Activated naive CD8-positive, alpha-beta T cell treated with anti-CD3 and anti-CD28 coated beads, Interleukin-2, amount 50 U/mL, for 24 hours (primary cell): ENCODE measurements at places on chromosomes 2 and 18.

DNA sequence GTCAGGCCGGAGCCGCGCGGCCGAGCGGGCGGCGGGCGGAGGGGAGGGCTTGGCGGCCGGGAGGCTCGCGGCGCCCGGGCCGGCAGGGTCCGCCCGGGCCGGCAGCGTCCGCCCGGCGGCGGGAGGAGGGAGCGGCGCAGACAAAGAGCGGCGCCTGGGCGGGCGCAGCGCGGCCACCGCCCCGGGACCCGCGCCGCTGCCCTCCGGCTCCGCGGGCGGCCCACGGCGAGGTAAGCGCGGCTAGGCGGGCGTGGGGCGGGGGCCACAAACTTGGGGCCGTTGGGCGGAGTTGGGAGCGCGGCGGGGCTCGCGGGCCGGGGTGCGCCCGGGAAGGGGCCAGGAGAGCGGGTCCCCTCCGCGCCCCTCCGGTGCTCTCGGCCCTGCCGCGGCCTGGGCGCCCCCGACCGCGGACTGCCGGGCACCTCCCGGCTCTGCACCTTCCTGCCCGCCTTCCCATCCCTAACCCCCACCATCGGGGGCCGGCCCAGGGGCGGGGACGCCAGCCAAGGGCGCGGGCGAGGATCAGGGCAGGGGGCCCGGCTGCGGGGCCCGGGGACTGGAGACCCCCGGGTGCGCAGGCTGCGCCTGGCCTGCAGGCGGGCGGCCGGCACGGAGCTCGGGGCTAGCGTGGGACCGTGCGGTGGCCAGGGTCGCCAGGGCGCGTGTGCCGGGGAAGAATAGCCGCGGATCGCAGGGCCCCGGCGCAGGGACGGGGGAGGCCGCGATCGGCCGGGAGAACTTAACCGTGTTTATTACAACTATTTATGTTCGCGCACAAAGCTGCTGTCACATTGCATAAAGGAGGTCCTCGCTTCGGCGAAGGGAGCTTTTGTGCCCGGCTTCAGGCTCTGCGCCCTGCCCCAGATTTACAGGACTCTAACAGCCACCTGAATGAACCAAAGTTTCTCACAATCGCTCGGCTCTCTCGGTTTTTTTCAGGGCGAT, at the start of gene NCK2:
NCK2 (plus strand) TSS at position 4 of the 945 bp plus-strand sequence. CDS start 110,152 bp downstream, outside the sequence.
- DNase-seq: no peak

DNA sequence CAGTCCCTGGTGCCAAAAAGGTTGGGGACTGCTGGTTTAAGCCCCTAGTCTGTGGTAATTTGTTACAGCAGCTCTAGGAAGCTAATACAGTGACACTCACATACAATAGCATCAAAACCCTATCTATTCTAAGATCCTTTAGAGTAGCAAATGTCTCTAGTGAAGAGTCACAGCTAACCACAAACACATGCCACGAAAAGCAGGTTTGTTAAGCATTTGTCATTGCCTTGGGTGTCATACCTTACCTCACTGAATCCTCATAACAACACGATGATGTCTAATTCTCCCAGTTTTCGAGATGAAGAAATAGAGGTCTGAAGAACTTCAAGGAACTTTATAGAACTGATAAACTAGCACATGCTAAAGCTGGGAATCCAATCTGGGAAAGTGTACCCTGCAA, 29.6 kb upstream of the RNF152 start:
- no peak for DNase-seq

- DNase-seq: no peak
Observed at GRCh38 chr2:240399419-240400324, 35.8 kb upstream of the GPC1 start.

GRCh38 chr18:75110846-75111415, 98.0 kb downstream of the PTGR3 start:
- no peak for DNase-seq

- DNase-seq: no peak
Observed at GRCh38 chr2:208643145-208643544, 236.6 kb downstream of the PTH2R start.

GRCh38 chr2:217622205-217623060, 380.4 kb downstream of the TNS1 start:
- no peak for DNase-seq

DNA sequence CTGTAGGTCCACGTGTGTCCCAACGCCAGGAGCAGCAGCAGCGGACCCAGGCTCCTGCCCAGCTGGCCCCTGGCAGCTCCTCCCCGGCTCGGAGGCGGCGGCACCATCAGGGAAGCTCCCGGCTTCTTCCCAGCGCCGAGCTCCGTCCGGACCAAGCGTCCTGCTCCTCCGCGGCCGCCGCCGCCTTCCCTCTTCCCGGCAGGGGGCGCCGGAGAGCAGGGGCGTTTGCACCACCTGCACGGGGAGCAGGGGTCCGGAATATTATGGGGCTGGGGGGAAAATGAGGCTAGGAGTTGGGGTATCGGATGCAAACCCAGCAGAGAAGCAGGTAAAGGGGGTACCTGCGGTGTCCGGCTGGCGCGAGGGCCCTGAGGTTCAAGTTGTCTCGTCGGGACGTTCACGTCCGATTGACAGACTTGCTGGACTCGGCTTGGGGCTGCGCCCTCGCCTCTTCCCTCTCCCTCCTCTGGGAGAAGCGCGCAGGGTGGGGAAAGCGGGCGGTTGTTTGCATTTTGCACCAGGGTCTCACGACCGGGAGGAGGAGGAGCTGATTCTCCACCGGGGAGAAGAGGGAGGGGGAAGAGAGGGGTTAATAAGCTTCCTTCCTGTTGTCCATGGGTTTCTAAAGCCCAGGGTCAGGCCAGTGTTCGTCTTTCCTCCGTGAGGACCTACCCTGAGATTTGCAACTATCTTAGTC, at the start of gene CCBE1:
CCBE1 (minus strand) TSS at position 188 of the 697 bp plus-strand sequence.
- peak; percentile 69 for DNase-seq

DNA sequence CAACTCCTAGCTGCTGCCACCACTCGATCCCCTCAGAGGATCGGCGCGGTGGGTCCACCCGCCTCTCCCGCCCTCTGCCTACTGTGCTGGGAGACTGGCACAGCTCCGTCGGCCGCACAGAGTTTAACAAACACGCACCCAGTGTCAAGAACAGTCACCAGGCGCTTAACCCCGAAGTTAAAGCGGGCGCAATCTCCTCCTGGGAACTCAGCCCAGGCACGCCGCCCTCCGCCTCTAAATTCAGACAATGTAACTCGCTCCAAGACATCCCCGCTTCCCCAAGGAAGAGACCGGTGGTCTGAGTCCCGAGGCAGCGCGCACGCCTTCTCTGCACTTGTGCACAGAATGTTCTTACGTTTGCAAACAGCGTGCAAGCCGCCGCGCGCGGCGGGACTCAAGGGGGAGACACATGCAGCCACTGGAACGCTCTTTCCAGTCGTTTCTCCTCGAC, 533 bp downstream of the CXCR4 start:
- peak; percentile 62 for DNase-seq

- DNase-seq: no peak
Observed at GRCh38 chr2:134782792-134783191, 55.6 kb upstream of the ACMSD start.

- DNase-seq: peak; percentile 74
Observed at GRCh38 chr2:136116151-136116812, 1.7 kb downstream of the CXCR4 start.

DNA sequence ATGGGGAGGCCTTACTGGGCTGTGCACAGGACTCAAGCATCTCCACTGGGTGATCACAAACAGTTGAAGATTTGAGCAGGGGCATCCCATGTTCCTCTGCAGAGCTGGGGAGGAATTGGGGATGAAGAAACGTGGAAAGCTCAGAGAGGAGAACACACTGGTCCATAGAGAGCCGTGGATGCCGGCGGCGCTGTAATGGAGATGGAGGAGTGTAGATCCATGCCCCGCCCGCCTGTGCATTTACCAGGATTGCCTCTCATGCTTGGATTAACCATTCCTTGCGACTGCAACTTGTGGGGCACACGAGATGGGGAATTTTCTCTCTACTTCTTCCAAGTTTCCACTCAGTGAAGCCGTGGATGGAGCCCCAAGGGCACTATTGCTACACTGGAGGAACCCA, 115.9 kb downstream of the NCK2 start:
- DNase-seq: no peak

- no peak for DNase-seq
Observed at GRCh38 chr2:99336804-99337112, 431 bp upstream of the EIF5B start.

- DNase-seq: no peak
Observed at GRCh38 chr2:222797871-222798270, 63.0 kb upstream of the ACSL3 start.

GRCh38 chr2:174208026-174208425, 40.3 kb downstream of the OLA1 start:
- no peak for DNase-seq

GRCh38 chr2:130319536-130319935, 23.2 kb upstream of the IMP4 start:
- no peak for DNase-seq

- no peak for DNase-seq
Observed at GRCh38 chr2:47002480-47003381, 87.1 kb upstream of the MCFD2 start.

- no peak for DNase-seq
Observed at GRCh38 chr2:240538031-240538780, 19.6 kb downstream of the ANKMY1 start.

DNA sequence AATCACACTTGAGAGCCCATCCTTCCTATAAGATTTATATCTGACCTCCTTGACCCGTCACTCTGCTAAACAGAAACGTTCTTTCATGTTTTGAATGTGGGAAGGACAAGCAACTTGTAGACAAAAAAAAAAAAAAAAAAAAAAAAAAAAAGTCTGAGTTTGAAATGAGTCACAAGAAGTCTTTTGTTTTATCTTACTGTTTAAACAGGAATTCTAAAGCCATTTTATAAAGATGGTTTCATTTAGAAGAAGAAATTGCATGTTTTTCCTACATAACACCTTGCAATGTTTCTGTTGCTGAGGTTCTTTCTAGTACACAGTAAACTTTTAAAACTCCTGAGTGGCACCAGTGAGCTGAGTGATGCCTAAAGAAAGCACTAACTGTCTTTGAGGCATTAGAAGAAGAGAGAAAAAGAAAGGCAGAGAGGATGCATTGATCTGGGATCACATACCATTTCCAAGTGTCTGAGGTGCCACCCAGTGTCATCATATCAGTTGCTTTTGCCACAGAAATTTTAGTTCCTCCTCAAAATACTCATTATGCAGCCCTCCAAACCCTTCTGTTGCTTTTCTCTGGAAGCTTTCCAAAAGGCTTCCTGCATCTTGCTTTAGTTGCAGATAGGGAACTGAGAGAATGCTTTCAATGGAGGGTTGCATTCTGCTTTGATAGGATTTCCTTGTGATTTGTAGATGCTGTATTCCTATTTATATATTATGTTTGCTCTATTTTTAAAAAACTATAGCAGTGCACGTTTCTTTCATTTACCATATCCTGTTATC, 69.1 kb downstream of the ACVR2A start:
- no peak for DNase-seq

- DNase-seq: no peak
Observed at GRCh38 chr2:128302011-128302743, 16.5 kb downstream of the HS6ST1 start.

GRCh38 chr18:3008541-3008940, 4.4 kb downstream of the LPIN2 start:
- no peak for DNase-seq

DNA sequence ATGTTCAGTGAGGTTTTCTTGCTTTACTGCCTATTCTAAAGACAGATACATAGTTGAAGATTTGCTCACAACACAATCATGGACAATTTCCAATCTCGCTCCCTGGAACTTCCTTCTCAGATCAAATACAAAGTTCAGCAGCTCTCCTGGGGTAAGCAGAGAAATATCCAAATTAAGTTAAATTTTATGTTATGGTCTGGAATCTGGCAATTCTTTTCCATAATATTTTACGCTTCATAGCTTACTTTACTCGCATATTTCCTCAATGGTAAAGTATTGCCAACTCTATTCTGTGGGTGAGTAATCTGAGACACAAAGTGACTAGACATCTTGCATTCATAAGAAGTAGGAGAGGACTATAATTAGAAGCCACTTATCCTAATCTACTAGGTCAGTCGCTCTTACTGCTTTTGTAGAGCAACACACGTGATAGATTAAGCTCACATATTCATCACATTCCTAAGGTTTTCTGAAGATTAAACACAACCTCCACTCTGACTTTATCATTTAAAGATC, 529.4 kb downstream of the CCDC85A start:
- DNase-seq: no peak

DNA sequence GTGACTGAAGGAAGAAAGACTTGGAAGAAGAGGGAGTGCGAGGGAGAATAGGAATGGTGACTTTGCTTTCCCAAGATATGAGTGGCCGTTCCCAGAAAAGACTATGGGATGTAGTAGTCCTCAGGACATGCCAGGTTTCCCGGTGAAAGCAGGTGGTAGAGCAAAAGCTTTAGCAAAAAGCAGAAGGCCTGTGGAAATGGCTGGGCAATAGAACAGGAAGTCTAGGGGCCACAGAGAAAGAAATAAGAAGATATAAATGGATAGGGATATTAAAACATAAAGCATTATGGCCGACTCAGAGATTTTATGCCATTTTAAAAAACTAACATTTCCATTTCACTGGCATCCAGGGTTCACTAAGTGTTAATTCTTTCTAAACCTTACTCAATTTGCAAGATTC, 1.2 kb upstream of the SERPINB13 start:
- no peak for DNase-seq
